ENCODE measurements at places on chromosomes 4 and X. TPM values are rescaled to one million over a fixed set of nuclear protein-coding genes. Genes with fewer than 3 reads are reported as not detected.

SLITRK4 gene
- 0.08 TPM for total RNA-seq

ZCCHC4 gene
- 7.4 TPM for total RNA-seq

TSPAN7 gene
- 15.3 TPM for total RNA-seq

P2RY10 gene
- 0.25 TPM for total RNA-seq

DNA sequence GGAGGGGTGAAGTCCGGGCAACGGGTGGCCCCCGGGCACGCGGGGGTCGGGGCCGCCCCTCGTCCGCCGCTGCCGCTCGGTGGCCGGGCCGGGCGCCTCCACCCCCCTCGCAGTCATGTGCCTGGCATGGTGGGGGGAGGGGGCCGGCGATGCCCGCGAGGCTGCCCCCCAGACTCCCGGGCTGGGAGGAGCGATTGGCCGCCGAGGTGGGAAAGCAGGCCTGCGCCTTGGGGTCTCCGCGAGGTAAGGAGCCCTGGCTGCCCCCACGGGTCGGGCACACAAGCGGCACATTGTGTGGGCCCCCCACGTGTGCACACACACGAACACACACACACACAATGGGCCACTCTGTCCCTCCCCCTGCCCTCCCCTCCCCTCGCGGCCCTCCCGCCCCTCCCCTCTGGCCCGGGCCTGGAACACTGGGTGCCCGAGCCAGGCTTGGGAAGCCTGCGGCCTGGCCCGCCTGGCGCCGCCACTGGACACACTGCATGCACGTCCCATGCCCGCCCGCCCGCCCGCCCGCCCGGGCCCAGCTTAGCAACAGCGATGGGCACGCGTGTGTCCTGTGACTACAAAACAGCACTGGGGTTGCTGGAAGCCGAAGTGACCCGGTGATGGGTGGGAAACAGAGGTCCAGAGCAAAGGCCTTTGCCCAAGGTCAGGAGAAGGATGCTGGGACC, 1.3 kb downstream of the SLC6A8 start:
- H3K27ac ChIP-seq: no peak overlapping the region
- no peaks in the 10 kb centered on the region for H3K4me1 ChIP-seq
- no peaks in the 10 kb centered on the region for H3K27me3 ChIP-seq
- H3K36me3 ChIP-seq: no peaks in the 10 kb centered on the region

DNA sequence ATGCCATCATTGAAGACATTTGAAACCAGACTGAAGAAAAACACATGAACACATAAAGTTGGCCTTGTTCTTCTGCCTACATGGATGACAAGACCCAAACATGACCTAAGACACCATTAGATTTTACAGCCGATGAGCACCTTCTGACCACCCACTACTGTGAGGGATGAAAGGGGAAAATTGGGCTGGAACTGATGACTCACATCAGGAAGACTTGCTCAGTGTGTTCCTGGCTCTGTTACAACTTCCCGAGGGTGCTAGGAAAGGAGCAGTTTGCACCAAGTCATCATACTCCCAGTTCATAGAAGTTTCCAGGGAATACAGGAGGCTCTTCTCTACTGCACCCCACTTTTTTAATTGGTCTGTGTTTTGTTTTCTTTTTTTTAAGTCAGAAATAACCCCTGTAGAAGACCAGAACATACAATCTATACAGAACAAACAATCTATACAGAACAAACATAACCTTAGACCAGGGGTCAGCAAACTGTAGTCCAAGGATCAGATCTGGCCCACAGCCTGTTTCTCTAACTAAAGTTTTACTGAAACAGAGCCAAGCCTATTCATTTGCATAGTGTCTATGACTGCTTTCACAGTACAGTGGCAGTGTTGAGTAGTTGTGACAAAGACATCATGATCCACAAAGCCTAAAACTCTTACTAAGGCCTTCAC, 25.3 kb downstream of the BTC start:
- no peak for DNase-seq
- no peak overlapping the region for H3K4me3 ChIP-seq
- no peaks in the 10 kb centered on the region for H3K4me1 ChIP-seq
- H3K27me3 ChIP-seq: no peaks in the 10 kb centered on the region
- no peaks in the 10 kb centered on the region for H3K36me3 ChIP-seq

All from liver (tissue), 10 donors.